ENCODE measurements at places on chromosomes 1 and 21.

DNA sequence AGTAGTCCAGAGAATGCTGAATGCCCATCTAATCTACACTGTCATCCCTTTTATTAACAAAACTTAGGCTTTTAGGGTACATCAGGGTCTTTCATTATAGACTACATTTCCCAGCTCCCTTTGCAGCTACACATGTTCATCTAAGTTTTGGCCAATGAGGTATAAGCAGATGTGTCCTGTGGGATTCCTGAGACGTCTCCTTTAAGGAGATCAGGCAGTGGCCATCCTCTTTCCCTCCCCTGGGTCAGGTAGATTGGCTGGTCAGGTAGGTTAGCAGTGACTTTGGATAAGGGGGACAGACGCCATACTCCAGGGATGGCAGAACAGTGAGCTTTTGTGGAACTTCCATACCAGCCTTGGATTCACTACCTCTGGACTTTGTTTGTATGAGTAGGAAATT, 188.3 kb downstream of the FGGY start:
- DNase-seq = no peak

- no peak for DNase-seq
These were observed 59.3 kb upstream of the FBXO28 start for GRCh38 chr1:224054611-224055010.

DNA sequence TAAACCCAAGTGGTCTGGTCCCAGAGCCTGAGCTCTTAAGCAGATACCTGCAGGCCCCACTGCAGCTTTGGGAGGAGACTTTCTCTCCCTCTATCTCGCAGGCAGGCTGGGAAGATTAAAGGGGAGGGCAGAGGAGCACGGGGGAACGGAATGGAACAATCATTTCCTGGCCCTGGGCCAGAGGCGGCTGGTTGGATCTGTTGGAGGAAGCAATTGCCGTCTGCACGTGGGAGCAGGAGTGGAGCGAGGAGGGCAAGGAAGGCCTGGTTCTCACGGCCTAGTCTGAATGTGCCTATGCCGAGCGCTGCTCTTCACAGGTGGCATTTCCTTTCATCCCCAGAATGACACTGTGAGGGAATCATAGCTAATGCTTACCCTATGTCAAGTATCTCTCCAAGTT, 23.7 kb downstream of the NKAIN1 start:
- no peak for DNase-seq

GRCh38 chr21:27224169-27224568, 257.3 kb upstream of the ADAMTS5 start:
- DNase-seq = no peak

GRCh38 chr1:51592711-51593110, 24.2 kb upstream of the OSBPL9 start:
- no peak for DNase-seq

DNA sequence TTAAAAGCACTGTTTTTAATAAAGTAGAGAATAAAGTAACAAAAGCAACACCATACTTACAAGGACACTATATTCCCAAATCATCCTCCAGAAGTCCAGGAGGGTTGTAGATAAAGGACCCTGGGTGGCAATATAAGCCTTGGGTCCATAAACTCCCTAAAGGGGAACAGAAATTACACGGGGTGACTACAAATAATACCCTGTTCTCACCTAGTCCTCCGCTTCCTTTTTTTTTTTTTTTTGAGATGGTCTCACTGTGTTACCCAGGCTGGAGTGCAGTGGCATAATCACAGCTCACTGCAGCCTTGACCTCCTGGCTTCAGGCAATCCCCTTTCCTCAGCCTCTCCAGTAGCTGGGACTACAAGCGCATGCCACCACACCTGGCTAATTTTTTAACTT, 13.1 kb downstream of the PTPN22 start:
- DNase-seq = no peak

GRCh38 chr1:17486242-17486641, 46.8 kb upstream of the RCC2 start:
- no peak for DNase-seq

DNA sequence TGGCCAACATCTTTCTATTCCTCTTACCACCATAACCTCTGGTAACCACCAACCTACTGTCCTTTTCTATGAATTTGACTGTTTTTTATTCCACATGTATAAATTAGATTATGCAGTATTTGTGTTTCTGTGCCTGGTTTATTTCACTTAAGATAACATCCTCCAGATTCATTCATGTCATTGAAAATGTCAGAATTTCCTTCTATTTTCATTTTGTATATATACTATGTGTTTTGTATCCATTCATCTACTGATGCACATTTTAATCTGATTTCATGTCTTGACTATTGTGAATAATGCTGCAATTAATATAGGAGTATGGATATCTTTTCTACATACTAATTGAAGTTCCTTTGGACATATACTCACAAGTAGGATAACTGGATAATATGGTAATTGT, 403.2 kb downstream of the NCAM2 start:
- no peak for DNase-seq

DNA sequence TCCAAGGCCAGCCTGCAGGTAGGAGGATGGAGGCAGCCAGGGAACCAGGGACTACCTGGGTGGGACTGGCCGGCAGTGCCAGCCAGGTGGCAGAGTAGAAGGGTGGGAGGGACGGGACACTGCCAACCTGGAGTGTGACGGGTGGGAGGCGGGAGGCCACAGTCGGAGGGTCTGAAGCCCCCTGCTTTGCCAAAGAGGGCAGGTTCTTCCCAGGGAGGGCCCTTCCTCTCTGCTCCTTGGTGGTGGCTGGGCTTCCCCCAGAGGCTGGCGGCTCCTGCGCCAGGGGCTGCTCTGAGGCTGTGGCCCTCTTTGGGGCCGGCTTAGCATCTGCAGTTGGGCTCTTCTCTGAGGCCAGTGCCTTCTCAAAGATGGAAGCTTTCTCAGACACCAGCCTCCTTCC, 8.7 kb upstream of the TNNT2 start:
- DNase-seq = no peak

DNA sequence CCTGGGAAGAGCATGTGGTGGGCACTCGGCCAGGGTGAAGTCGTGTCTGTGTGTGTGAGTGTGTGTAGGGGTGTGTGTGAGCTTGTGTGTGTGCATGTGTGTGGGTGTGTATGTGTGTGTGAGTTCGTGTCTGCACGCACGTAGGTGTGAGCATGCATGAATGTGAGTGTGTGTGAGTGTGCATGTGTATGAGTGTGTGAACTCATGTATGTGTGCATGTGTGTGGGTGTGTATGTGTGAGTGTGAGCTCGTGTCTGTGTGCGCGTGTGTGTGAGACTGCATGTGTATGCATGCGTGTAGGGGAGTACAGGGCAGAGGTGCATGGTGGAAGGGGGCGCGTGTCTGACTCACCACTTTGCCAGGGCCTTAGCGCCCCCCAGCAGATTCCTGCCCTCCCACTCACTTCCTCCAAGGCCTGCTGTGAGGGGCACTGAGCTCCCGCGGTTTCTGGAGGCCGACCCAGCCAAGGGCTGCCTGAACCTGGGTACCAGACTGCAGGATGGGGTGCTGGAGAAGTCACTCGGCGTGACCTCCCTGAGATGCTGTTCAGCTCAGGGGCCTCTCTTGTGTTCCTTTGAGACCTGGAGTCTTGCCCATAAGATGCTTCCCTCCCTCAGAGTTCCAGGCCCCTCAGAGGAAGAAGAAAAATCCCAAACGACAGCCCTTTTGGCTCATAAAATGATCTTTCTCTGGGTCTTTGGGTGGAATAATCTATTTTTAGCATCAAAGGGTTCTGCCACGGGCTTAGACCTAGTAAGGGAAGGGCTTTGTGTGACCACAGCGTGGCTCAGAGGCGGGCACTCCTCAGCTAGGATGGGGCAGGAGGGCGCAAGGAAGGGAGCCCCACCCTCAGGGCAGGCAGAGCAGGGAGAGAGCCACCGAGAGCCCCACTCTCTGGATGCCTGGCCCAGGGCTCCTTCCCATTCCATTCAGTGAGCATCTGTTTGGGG, 41.1 kb upstream of the RUNX3 start:
- DNase-seq = no peak

- DNase-seq = no peak
These were observed 351.4 kb downstream of the NPHP4 start for GRCh38 chr1:5640845-5641244.

DNA sequence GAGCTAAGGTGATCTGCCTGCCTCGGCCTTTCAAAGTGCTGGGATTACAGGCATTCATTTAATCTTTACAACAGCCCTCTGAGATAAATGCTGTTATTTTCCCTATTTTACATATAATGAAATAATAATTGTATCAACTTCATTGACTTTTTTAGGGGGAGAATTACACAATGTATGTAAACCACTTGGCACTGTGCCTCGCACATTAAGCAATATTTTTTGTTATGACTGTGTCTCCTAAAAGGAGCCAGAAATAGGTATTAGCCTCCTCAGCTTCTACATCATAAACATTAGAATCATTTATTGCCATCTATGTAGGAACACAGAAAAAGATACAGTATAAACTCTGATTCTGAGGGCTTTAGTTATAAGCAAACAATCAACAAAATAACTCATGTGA, 1.1 kb upstream of the DNAJC28 start:
- no peak for DNase-seq

DNA sequence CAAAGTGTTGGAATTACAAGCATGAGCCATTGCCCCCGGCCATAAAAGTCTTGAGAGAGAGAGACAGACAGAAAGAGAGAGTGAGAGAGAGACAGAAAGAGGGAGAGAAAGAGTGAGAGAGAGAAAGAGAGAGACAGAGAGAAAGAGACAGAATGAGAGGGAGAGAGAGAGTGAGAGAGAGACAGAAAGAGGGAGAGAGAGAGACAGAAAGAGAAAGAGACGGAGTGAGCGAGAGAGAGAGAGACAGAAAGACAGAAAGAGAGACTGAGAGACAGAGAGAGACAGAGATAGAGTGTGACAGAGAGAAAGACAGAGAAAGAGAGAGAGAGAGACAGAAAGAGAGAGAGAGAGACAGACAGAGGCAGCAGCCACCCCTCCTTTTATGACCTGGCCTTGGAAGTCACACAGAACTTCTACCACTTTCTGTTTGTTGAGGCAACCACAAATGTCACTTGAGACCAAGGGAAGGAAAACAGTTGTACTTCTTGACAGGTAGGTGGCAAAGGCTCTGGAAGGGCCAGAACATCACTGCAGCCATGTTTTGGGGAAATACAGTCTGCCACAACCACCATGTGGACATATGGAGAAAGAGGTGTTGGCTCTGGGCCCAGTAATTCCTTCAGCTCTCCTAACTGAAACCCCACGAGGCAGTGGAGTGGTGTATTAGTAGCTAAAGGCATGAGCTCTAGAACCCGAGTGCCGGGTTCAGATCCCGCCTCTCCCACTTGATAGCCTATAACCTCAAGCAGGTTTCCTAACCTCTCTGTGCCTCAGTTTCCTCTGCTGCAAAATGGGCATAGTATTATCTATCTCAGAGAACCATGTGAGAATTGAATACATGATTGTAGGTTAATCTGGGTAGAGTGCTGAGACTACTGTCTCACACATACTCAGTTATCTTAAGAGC, 50.6 kb downstream of the TNFRSF8 start:
- no peak for DNase-seq

- DNase-seq = no peak
These were observed 25.0 kb downstream of the RBM15 start for GRCh38 chr1:110364221-110364620.

- no peak for DNase-seq
These were observed 10.0 kb upstream of the TTC34 start for GRCh38 chr1:2811533-2811918.

DNA sequence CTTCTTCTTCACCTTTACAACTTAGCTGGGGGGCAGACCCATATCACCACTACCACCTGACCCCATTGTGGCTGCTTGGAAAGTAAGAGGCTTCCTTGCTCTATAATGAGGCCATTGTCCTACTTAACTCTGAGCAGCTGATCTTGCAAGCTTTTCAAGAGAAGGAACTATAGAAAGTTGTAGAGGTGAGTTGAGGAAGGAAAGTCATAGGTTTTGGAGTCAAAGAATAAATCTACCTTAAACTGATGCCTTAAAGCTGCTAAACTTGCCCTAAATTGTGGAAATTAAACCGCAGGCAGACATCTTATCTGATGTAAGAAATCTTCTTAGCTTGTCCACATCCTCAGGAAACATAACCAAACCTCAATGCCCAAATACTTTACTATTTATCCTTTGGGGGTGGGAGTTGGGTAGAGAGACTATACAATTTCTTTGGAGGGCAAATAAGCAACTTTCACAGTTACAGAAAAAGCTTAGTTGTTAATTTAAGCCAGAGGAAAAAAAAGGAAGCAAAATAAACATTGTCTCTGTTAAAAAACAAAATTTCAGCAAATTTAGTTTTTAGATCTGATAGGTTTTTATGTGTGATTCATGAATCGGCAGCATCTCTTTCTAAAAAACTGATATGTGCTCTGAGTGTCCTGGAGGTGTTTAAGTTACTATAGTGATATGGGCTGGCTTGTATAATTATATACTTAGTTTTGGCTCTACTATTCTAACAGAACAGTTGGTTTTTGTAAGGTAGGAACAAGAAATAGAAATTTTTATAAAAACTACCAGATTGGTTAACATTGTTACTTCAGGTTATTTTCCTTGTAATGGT, 4.7 kb downstream of the IL23R start:
- no peak for DNase-seq

DNA sequence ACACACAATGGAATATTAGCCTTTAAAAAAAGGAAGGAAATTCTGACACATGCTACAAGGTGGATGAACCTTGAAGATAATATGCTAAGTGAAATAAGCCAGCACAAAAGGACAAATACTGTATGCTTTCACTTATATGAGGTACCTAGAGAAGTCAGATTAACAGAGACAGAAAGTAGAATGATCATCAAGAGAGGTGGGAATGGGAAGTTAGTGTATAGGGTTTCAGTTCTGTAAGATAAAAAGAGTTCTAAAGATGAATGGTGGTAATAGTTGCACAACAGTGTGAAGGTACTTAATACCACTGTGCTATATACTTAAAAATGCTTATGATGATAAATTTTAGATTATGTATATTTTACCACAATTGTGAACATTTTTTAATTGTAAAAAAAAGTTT, 7.2 kb downstream of the RPAP2 start:
- no peak for DNase-seq

GRCh38 chr21:15352009-15352408, 287.2 kb upstream of the NRIP1 start:
- no peak for DNase-seq

DNA sequence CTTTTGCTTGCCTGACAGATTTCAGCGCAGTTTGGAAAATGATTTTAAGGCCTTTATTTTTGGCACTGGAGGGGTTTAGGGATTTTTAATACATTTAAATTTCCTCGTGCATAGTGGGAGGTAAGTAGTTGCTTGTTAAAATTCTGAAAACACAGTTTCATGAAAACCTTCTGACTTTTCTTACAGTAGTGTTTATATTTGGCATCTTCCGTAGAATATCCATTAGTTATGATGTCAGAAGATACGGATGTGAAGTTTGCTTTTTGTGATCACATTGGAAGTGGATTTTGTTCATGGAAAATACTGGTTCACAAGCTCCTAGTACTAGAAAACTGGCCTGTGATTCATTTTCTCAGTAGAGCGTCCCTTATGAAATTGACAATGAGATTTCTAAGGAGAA, 1.3 kb downstream of the RABGAP1L start:
- DNase-seq = no peak

GRCh38 chr21:19276665-19277064, 873.1 kb upstream of the TMPRSS15 start:
- DNase-seq = no peak

Data from HEK293T (cell line).